ENCODE measurements at places on chromosomes 12 and 14.

GRCh38 chr14:68283378-68284123 is 464.0 kb downstream of the RAD51B start:
- peak; percentile 60 for DNase-seq

GRCh38 chr14:22870811-22871223 is 723 bp upstream of the LRP10 start:
- DNase-seq, result no peak

DNA sequence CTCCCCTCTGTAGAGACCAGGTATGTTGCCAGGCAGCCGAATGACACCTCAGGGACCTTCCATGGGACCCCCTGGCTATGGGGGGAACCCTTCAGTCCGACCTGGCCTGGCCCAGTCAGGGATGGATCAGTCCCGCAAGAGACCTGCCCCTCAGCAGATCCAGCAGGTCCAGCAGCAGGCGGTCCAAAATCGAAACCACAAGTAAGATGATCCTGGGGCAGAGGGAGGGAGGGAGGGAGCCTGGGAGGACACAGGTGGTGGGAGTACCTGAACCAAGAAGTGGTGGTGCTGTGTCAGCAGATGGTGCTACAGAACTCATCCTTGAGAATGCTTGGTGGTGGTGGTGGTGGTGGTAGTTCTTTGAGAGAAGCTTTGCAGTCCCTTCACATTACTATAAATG is 1.0 kb downstream of the SMARCD1 start:
- DNase-seq, result no peak

DNA sequence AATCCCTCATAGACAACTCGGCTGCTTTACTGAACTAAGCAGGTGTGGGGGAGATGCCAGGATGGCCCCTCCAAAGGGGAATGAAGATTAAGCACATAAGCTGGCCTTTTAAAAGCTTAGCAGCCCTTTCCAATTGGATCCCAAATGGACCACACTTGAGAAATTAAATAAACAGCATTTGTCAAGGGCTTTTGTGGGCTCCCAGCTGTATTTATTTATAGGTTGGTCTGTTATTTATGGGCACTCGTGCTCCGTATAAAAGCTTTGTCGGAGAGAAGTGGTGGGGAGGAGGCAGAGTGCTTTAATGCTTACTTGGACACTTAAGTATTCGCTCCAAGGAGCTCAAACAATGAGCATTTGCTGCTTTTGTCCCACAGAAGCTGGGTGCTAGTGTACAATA is 580.2 kb downstream of the MED13L start:
- DNase-seq, result no peak

GRCh38 chr12:4934407-4935035 is 24.8 kb downstream of the KCNA1 start:
- no peak for DNase-seq

- DNase-seq, result peak; percentile 96
These were observed 1.4 kb upstream of the SLC2A13 start for GRCh38 chr12:40107098-40107802.

GRCh38 chr14:100019156-100019744 is 46.0 kb upstream of the EVL start:
- DNase-seq, result no peak

- DNase-seq, result no peak
These were observed 241.1 kb upstream of the DCN start for GRCh38 chr12:91423693-91424050.

DNA sequence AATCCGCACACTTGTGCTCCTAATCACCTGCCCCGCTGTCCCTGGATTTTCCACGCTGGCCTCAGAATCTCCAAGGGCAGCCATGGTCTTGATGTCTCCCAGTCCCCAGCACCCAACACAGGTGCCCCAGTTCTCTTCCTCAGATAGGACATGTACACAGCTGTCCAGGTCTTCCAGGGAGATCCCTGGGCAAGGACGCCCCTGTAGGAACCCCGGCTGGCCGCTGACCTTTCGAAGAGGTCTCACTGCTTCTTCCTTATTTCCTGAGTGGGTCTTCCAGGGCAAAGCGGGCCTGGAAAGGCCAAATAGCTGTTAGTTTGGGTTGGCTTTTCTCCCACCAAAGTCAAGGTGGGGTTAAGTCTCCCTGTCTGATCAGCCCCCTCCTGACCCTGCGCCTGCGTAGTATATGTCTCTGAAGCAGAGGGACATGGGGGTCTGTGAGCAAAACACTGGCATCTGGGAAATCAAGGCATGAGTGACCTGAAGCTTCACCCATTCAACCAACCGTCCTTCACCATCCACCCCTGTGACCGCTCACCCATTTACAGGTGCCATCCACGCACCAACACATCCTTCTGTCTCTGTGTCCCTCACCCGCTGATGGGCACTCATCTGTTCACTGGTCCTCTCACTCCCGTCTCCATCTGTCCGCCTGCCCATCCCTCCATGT is 4.6 kb downstream of the BEGAIN start:
- DNase-seq, result no peak

- DNase-seq, result peak; percentile 32
These were observed at the start of gene TSPAN11 for GRCh38 chr12:30926243-30927221. Gene TSPAN11, plus strand, starts transcription at chr12:30926748. Its CDS starts 27,244 bp downstream, at chr12:30953992.

DNA sequence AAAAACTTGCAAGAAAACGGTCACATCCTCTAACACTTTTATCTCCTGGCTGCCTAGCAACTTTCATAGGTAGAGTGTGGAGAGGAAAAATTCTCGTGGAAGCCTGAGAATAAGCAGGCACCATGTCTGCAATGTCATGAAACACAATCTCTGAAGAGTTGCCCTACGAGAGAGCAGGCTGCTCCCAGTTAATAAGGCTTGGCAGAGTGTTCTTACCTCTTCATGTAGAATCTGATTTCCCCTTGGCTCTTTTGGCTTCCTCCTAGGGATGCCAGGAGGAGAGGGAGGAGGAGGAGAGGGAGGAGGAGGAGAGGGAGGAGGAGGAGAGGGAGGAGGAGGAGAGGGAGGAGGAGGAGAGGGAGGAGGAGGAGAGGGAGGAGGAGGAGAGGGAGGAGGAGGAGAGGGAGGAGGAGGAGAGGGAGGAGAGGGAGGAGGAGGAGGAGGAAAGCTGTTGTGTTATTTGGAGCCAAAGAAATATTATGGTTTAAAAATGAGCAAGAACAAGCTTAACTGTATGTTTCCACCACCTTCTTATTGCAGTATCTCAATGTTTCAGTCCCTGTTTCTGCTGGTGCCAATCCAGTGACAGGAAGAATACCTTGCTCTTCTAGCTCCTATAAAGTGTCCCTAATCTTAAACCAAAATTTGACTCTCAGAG is 52.9 kb downstream of the EGLN3 start:
- no peak for DNase-seq

GRCh38 chr12:13576935-13577500 is 380.5 kb downstream of the EMP1 start:
- no peak for DNase-seq

Measured in stimulated activated CD8-positive, alpha-beta memory T cell treated with anti-CD3 and anti-CD28 coated beads, Interleukin-4, amount 100 ng/mL, for 48 hours (primary cell).